Islet precursor cell (in vitro differentiated cells): ENCODE measurements at places on chromosomes 12 and 14.

- DNase-seq = peak; percentile 81
These were observed 21.1 kb upstream of the KCNA5 start for GRCh38 chr12:5022465-5023061.

DNA sequence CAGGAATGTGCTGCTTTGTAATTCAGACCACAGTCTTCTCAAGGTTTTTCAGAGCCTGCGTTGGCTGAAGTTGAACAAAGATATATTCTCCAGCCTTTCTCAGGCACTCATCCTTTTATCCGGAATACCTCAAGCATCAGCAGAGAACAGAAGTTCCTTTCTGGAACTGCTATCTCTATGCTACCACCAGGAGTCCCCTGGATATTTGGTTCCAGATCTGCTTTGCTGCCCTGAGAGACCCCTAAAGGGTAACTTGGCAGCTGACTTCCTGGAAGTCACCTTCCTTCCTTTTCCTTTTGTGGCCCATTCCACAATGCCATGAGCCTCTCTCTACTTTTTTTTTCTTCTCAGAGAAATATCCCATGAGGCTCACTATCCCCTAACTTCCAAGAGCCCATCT is 188.2 kb downstream of the PLCZ1 start:
- no peak for DNase-seq

GRCh38 chr12:68276402-68276930 is 23.1 kb upstream of the IL22 start:
- DNase-seq = no peak

GRCh38 chr12:1838994-1839365 is 18.6 kb downstream of the LRTM2 start:
- no peak for DNase-seq

DNA sequence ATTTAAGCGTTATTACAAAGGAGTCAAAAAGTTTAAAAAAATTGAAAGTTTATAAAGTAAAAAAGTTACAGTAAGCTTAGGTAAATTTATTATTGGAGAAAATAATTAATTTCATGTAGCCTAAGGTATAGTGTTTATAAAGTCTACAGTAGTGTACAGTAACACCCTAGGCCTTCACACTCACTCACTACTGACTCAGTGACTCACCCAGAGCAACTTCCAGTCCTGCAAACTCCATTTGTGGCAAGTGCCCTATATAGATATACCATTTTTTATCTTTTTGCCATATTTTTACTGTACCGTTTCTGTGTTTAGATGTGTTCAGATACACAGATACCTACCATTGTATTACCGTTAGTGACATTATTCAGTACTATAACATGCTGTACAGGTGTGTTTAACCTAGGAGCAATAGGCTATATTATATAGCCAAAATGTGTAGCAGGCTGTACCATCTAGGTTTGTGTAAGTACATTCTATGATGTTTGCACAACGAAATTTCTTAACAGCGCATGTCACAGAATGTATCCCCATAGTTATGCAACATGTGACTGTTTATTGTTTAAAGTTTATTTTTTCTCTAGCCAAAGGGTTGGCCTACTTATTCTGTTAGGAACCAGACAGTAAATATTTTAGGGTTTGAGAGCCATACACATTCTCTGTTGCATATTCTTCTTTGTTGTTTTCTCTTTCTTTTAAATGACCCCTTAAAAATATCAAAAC is 155.5 kb downstream of the PCNX1 start:
- DNase-seq = no peak

DNA sequence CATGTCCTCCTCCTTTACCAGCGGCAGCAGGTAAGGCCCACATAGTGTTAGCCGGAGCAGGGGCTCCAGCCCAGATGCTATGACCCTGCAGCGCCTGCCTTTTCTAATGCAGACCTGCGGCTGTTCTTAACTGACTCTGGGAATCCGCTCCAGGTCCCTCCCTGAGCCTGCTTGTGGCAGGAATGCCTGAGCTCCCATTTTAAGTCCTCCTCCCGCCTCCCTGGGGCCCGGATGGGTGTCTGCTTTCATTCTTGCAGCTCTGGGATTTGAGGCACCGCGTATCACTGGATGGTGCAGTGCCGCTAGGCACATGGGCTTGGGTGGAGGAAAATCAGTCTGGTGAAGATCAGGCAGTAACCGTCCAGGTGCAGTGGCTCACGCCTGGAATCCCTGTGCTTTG is 7.6 kb downstream of the TSPAN9 start:
- peak; percentile 90 for DNase-seq

DNA sequence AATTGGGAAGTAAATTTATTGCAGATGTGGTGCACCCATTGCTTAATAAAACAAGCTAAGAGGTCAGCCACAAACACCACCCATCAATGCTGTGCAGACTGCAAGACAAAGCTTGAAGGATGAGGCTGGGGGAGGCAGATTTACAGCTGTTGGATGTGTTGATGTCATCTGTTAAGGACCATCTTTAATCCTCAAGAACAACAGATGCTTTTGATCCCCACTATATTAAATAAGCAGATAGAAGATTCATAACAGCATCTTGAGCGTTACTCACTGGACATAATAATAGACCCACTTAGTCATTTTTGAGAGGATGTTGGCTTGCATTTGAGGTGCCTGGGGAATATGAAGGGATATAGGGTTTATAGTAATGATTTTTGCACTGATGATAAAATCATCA is 58.8 kb downstream of the GPR68 start:
- DNase-seq = no peak

- no peak for DNase-seq
These were observed 99.6 kb downstream of the SLC38A6 start for GRCh38 chr14:61080591-61081010.

GRCh38 chr14:85538636-85539035 is 8.7 kb downstream of the FLRT2 start:
- DNase-seq = no peak

- DNase-seq = peak; percentile 29
These were observed 155.7 kb downstream of the DPF3 start for GRCh38 chr14:72738161-72738611.

- no peak for DNase-seq
These were observed 246.1 kb upstream of the PDE3A start for GRCh38 chr12:20122274-20122673.

GRCh38 chr14:103547941-103548462 is 14.5 kb downstream of the BAG5 start:
- DNase-seq = no peak

DNA sequence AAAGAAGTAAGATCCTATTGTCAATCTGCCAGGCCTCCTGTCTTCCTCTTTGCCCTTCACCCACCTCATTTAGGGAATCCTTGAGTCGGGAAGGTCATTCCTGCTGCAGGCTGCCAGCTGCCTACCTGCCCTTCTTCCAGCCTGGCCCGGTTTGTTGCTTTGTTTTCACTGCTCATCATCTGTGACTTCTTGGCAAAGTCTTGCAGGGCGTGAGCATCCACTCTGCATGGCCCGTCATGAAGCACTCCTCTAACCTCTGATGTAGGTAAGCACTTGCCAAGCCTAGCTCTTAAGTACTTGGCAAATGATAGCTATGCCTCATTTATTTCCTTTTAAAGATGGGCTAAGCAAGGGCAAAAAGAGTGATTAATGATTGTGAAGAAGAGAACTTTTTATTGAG is 192.8 kb downstream of the NRXN3 start:
- no peak for DNase-seq

- no peak for DNase-seq
These were observed 2.3 kb upstream of the KLRD1 start for GRCh38 chr12:10305411-10305810.

DNA sequence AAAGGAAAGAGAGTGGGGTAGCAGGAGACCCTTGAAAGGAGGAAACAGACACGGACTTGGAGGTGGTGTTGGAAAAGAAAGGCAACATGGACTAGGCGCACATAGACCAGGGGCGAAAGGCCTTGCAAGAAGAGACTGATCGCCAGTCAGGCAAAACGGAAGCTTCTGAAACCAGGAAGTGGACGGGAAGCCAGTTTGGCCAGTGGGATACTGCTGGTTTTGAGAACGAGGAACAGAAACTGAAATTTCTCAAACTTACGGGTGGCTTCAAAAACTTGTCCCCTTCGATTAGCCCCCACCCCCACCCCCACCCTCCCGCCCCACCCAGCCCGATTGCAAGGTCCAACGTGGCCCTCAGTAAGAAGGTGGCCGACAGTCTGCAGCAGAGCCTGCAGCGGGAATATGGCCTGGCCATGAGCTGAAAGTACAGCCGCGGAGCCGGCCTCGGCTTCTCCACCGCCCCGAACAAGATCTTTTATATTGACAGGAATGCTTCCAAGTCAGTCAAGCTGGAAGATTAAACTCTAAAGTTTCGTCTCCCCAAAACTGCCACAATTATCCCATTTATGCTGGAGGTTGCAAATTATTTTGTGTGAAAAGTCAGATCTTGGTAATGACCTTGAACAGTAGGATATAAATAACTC is 364.7 kb downstream of the BCAT1 start:
- no peak for DNase-seq

GRCh38 chr12:48618541-48618940 is 48.7 kb upstream of the LALBA start:
- peak; percentile 90 for DNase-seq

- DNase-seq = no peak
These were observed 49.3 kb downstream of the CDK17 start for GRCh38 chr12:96350982-96351381.

DNA sequence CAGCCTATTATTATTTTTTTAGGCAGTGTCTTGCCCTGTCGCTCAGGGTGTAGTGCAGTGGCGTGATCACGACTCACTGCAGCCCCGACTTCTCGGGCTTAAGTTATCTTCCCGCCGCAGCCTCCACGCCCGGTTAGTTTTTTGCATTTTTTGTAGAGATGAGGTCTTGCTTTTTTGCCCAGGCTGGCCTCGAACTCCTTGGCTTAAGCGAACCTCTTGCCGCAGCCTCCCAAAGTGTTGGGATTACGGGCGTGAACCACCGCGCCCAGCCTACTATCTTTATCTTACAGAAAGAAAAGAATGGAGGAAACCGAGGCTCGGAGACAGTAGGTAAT is 507 bp upstream of the PTPN11 start:
- no peak for DNase-seq

GRCh38 chr14:80427101-80427500 is 215.8 kb upstream of the DIO2 start:
- DNase-seq = no peak

- DNase-seq = no peak
These were observed 40.2 kb downstream of the RTN1 start for GRCh38 chr14:59830338-59830734.

DNA sequence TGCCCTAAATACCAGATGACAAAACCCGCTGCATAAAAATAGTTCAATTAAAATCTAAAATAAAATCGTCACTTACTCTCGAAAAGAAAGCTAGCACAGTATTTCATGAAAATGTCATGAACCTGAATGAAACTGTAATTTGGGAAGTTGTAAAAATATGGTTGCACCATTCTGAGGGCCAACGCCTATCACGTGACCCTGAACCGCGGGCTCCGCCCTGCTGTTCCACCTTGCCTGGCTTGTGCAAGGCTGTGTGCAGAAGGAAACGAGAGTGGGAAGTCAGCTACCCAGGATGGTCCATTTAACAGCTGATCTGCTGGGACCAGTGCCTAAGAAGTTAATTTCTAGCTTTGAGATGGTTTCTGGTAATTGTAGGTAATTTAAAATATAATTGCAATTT is 91.7 kb upstream of the BMP4 start:
- no peak for DNase-seq

- DNase-seq = no peak
These were observed 238.8 kb downstream of the TTC6 start for GRCh38 chr14:37834275-37834674.

DNA sequence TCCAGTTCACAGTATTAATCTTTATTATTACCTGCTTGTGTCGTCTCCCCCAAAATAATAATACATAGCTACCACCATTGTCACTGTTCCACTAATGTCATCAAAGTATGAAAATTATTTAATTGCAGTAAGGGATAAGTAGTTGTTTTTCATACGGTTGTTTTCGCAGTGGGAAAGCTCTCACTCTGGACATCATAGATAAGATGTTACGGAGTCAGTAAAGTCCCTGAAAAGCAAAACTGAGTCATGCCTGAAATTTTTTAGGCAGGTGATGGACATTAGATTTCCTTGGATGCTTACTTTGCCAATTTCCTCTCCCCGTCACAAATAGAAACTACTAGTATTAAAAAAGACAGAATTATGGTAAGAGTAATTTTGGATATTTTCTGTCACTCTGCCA is 13.2 kb downstream of the PNP start:
- no peak for DNase-seq

DNA sequence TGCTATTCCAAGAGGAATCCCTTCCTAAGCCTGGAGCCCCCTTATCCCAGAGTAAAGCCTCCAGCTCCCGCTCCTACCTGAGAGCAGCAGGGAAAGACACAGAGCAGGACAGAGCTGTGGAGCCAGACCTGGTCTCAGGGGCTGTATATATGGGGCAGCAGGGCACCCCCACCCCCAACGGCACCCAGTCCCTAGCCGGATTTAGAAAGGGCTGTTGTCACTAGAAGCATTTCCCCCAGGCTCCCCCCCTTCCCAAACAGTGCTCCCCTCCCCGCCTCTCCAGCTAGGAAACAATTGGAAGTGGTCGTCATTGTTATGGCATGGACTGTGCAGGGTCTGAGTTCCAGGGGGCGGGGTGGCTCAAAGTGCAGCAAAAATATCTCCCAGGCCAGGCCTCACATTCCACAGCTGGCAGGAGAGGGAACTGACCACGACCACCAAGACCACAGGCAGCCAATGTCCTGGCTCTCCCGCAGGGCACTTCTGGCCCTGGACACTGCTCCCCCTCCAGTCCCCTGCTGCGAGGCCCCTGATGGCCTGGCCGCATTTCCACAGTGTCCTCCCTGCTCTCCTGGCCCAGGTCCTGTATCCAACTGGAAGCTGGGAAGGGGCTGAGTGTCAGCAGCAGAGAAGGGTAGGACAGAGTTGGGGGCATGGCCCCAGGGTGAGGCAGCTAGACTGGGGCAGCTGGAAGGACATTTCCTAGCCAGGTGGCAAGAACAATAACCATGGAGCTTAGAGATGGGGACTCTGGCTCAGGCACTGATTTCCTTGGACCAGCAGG is at the start of gene MYH7:
MYH7 (minus strand) TSS at position 118 of the 784 bp plus-strand sequence. CDS start 1,928 bp downstream, outside the sequence.
- peak; percentile 79 for DNase-seq

DNA sequence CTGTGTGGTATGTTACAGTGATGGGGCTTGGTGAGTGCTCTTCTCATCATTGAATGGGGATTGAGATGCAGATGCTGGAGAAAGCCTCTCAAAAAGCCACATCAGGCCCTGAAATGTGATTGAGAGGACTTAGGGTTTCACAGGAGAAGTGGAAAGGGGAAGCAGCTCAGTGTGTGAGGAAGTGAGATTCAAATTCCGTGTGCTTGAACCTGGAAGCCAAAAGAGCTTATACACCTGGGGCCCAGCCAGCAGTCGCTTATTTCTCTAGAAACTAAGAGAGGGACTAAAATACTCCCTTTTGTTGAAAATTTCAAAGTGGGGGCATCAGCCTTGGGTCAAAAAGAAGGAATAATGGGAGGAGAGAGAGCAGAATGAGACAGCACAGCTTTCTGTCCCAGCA is 39.1 kb upstream of the GZMB start:
- no peak for DNase-seq

GRCh38 chr12:100197486-100197885 is 3.1 kb upstream of the ACTR6 start:
- no peak for DNase-seq
